Testis (tissue), 5 donors: ENCODE measurements at places on chromosomes 6 and 20.

DNA sequence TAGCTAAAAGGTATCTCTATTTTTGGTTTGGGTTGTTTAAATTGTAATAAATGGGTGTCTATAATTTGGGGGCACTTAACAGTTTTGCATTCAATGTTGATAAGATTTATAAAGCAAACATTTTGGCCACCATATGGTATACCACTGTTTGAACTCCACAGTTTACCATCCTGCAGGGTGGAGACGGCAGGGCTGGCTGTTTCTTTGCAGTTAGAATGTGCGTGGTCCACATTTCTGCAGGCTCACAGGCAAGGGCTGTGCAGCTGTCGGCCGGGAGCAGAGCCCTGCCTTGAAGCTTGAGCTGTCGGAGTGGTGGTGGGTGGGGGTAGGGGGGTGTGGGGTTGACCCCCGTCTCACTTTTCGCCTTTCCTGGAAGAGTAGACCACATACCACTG lies 135.9 kb downstream of the CDH4 start:
- DNase-seq: no peak

DNA sequence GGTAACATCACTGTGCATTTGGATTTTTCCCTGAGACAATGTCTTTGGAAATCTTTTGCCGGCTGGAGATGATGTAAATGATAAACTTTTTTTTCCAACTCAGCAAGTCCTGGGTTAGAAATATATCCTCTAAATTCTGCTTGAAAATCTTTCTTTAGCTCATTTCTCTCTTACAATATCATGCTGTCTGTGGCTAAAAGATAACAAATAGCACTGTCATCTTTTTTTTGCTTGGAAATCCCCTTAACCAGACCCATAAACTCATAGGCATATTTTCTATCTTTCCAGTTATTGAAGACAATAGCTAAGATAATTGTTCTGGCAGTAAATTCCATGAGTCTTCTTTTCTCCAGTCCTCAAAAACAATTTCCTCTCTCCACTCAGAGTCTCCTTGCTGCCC lies 481.5 kb downstream of the NKAIN2 start:
- no peak for DNase-seq

DNA sequence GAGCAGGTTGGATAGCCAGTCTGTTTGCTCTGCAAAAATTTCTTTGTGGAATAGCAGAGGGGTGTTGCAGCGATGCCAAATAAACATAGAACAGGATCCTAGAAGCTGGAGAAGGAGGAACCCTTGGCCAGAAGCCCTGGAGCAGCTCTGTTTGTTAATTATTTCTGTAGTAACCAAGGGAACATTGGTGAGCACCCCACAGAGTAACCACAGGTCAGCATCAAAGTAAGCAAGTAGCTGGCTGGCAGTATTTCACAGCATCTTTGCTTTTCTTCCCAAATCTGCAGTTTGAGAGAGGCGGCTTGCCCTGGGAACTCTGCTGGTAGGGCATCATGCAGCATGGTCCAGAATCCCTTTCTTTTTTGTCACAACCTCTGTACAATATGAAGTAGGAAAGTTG lies 12.7 kb upstream of the APMAP start:
- no peak for DNase-seq

GRCh38 chr6:15441215-15441868 lies 195.5 kb downstream of the JARID2 start:
- peak; percentile 59 for DNase-seq

DNA sequence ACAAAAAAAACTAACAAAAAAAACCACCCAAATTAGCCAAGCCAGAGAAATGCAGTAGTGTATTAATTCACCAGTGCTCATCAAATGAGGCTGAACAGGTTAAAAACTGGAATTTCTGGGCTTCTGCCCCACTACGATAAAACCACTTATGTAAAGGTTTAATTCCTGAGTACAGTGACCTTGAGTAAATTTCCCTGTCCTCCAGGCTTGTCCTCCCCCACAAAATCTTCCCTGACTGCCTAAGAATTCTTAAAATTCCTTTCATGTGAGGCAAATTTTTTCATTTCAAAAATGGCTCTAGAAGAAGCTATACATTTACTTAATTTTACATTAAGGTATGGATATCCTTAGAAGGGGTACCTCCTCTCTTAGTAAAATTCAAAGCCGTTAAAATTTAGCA lies 80.1 kb upstream of the ID4 start:
- no peak for DNase-seq

- DNase-seq: no peak
These were observed 194.8 kb downstream of the COL9A1 start for GRCh38 chr6:70107852-70108629.

DNA sequence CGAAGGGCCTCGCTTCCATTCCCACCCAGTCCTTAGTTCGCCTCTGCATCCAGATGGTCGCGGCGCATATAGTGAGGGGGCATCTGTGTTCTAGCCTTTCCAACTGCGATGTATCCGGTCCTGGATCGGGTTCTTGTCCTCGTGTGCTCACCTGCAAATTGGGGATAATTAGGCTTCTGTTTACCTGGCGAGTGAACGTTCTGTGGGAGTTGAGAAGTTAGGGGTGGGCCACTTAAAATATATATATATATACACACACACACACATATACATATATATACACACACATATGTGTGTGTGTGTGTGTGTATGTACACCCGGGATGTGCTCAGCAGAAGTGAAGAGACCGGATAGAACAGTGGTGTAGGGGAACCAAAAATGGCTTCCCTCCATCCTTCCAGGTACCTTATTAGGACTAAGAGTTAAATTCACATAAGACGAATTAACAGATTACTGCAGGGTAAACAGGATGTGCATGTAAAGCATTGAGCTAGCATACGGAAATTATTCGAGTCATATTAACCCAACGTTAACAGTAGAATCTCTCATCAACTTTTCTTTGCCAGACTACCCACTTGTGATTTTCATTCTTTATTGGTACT lies 537 bp downstream of the CSTF1 start:
- no peak for DNase-seq

GRCh38 chr6:144559865-144560593 lies 274.9 kb downstream of the UTRN start:
- DNase-seq: no peak

- no peak for DNase-seq
These were observed 141.4 kb downstream of the MAFB start for GRCh38 chr20:40547483-40548091.

GRCh38 chr6:5762561-5762968 lies 244.2 kb downstream of the NRN1 start:
- no peak for DNase-seq

- DNase-seq: no peak
These were observed 60.9 kb downstream of the IPCEF1 start for GRCh38 chr6:154295733-154296132.

GRCh38 chr6:53496797-53497375 lies 48.0 kb downstream of the GCLC start:
- DNase-seq: no peak

DNA sequence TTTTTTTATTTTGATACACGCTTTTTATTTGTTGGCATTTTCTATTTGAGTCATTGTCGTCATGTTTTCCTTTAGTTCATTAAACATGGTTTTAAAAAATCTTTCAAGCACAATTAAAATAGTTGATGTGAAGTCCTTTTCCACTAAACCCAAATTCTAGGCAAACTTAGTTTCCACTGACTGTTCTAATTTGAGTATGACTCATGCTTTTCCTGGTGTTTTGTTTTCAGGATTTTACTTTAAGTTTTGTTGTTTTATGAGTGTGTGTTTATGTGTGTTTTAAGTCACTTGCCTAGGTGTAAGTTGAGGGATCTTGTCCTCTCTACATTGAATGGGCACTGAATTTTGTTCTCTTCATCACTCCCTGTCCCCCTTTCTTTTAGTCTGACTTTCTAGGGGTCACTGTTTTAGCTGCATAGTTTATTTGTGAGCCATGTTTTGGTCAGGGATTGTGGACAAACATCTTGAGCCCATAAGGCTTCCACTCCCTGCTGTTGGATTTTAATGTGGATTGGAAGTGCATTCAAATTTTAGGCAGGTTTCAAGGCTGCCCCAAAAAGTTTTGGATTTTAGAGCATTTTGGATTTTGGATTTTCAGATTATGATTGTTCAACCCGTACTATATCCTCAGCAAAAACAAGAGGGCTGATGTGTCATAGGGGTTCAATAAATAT lies 94.8 kb downstream of the CDYL start:
- no peak for DNase-seq
